ENCODE measurements at places on chromosomes 16 and 17.

DNA sequence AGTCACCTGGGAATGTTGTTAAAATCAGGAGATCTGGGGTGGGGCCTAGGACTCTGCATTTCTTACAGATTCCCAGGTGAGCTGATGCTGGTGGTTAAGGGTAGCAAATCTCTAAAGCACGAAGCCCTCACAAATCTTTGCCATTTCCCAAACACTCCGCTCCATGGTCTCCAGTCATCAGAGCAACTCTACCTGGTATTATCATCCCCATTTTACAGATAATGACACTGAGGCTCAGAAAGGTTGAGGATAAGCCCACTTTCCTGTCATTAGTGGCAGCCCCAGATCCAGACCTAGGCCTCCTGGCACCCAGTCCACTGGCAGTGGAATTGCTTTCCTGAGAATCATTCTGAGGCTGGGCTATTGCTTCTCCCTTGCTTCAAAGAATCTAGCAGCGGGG is 8.7 kb downstream of the SLC46A1 start:
- no peak for DNase-seq

DNA sequence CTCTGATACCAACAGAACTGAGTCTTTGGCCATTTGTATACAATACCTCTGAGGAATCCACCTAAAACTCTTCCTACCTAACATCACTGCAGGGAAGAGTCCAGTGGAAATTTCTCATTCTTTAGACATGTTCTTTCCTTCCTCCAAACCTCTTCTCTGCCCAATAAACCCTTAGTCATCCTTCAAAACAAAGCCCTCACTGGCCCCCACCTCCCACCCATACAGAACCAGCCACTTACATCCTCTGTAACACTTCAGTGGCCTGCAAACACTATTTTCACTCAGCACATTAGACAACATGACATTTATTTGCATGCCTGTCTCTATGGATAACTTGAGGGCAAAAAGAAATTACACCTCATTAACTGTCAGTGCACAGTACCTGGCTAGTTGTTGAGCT is 200.3 kb upstream of the NOG start:
- DNase-seq = no peak

- no peak for DNase-seq
Observed at GRCh38 chr17:68344701-68345136, 53.4 kb downstream of the ARSG start.

- DNase-seq = no peak
Observed at GRCh38 chr16:79647586-79647985, 47.0 kb upstream of the MAF start.

- peak; percentile 49 for DNase-seq
Observed at GRCh38 chr16:86392436-86393152, 117.7 kb upstream of the FOXF1 start.

DNA sequence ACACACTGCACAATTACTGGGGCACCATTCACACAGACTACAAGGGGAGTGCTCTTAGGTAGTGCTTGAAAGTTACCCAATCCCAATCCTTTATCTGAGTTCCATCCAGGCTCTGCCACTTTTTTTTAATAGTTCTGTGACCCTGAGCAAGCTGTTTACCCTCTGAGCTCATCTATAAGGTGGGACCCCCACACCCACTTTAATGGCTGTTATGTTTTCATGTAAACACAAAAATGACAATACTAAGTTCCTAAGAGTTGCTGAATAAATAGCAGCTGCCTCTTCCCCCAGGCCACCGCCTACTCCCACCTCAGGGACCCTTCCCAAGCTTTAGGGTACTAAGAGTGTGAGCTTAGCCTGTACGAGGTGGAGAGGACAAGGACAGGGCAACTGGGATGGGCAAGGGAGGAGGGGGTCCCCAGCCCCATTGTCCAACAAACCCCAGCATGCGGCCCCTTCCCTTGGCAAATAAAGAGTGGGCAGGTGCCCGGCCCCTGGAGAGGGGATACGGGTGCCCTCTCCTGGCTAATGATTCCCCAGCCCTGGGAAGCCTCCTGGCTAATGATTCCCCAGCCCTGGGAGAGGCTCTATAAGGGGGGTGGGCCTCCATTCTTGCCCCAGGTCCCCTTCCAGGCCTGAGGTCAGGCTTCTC is 14.6 kb downstream of the SLC13A2 start:
- DNase-seq = no peak

DNA sequence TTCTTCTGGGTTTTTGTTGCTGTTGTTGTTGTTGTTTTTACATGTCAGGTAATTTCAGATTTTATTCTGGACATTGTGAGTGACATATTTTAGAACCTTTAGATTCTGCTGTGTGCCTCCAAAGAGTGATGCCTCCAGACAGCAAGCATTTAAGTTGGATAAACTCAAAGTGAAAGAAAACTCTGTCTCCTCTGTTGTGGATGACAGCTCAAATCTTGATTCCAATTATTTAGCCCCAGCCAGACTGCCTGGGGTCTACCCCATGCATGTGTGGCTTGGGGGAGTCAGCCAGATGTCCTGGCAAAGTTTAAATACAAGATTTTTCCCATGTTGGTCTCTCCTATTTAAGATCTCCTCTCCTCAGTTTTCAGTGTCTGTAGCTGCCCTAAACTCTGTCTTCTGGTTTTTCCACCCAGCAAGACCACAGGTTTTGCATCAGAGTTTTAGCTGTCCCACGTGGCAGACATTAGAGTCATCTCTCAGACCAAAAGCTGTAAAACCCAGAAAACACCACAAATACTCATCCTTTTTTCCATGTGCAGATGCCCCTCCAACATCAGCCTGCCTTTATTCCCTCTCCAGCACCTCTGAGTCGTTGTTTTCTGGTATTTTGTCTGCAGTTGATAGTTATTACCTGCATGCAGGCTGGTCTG is 19.4 kb upstream of the ZNF469 start:
- DNase-seq = no peak

DNA sequence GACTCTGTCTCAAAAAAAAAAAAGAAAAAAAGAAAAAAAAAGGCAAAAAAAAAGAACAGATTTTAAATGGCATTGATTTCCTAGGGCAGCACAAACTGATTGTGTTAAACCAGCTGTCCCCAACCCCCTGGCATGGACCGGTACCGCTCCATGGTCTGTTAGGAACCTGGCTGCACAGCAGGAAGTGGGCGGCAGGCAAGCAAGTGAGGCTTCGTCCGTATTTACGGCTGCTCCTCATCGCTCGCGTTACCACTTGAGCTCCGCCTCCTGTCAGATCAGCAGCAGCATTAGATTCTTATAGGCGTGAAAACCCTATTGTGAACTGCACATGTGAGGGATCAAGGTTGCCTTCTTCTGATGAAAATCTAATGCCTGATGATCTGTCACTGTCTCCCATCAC is 26.6 kb downstream of the MGAT5B start:
- no peak for DNase-seq

DNA sequence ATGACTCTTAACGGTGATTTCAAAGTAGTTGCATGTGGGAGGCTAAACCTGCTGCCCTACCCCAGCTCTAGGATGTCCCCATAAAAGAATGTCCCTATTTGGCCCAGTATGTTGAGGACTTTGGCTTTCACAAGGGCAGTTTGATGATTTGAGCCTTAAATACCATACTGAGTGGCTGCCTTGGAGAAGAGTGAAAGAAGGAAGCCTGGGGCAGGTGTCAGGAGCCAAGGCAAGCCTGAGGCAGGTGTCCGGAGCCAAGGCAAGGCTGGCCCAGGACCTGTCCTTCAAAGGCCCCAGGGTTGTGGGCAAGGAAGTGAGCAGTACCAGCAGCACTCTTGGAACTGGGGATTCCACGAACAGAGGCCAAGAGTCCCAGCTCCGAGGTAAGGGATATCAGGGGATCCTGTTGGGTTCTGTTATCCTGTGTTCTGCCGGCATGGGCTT is 18.6 kb downstream of the ST6GALNAC2 start:
- DNase-seq = no peak

- no peak for DNase-seq
Observed at GRCh38 chr17:70109497-70109896, 34.5 kb downstream of the KCNJ16 start.

DNA sequence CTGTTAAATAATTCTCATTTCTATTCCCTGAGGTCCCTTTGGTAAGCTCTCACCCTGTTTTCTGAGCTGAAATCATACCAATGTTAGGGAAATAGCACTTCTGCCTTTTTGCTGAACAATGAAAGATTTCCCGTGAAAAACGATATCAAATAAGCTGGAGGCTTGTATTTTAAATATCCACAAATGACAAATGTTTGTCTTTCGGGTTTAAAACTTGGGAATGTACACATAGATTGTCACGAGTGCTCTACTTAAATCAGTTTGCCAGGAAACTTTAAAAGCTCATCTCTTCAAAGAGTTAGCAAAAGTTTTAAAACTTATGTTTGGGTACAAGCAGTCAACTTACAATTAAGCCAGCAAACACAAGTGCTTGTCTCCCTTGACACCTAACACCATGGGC is 393.5 kb upstream of the MON1B start:
- no peak for DNase-seq

GRCh38 chr16:86286991-86287663 is 223.2 kb upstream of the FOXF1 start:
- no peak for DNase-seq

DNA sequence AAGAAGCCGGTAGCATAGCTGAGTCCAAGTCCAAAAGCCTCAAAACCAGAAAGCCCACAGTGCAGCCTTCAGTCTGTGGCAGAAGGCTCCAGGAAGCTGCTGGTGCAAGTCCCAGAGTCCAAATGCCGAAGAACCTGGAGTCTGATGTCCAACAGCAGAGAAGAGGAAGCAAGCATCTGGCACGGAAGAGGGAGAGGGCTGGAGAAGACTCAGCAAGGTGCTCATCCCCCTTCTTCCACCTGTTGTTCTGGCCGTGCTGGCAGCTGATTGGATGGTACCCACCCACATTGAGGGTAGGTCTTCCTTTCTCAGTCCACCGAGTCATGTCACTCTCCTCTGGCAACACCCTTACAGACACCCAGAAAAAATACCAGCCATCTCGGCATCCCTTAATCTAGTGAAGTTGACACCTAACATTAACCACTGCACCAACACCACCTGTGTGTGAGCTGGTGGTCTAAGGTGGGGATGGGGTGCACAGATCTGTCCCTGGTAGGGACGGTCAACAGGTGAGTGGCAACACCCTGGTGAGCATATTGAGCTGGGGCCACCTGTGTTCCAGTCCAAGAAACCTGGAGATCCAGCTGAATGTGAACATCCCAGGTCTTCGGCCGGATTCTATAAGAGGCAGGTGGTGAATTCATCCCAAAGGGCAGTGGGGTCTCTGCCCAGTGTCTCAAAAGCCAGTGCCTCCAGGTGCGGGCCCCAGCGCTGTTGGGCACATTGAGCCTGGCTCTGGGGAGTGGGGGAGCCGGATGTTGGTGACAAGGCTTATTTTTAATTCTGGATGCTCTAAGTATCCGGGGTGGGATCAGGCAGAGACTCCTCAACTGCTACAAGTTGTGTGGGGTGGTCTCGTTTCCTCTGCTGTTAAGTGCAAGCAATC is 9.8 kb downstream of the MIEF2 start:
- no peak for DNase-seq

DNA sequence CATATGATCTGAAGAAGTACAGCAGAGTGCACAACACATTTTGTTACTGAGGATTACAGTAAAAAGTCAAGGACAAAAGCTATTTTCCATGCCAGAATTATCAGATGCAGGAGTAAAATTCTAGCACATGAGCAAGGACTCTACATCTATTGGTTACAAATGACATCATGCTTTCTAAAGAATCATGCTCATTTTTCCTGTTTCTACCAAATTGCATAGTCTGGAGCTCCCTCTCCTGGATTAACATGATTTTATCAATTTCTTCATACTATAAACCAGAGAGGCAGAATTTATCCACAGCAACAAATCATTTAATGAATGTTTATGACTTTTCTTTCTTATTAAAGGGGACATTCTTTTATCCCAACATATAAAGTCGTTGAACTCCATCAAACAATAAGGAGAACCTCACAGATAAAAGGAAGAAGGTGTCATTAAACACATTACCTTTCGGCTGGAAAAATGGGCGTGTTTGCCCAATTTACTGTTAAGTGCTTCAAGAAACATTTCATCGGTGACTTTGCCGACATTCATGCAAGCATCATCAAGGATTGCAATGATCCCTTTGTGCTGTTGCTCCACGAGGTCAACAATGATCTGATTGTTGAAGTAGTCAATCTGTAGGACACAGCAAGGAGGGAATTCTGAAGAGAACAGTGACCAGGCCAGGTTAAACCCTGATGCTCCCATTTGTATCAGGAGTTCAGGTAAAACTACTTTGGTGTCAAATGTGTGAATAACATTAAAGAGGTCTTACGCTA is 121.7 kb downstream of the MYO1D start:
- peak; percentile 62 for DNase-seq

DNA sequence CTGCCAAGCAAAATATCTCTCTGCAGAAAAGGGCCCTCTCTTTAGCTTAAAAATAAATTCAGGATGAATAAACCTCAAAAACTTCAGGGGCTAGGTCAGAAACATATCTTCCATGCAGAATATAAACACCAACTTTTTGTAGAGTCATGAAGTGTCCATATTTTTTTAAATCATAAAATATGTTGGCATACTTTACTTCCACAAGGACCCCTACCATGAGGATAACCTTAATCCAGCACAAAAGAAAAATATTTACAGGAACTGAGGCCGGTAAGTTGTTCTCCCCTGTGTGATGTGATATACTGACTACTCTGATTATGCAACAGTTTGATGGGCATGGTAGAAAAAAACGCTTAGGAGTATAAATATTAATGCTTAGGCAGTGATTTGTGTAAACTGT is 264.8 kb upstream of the CDH11 start:
- DNase-seq = peak; percentile 34

DNA sequence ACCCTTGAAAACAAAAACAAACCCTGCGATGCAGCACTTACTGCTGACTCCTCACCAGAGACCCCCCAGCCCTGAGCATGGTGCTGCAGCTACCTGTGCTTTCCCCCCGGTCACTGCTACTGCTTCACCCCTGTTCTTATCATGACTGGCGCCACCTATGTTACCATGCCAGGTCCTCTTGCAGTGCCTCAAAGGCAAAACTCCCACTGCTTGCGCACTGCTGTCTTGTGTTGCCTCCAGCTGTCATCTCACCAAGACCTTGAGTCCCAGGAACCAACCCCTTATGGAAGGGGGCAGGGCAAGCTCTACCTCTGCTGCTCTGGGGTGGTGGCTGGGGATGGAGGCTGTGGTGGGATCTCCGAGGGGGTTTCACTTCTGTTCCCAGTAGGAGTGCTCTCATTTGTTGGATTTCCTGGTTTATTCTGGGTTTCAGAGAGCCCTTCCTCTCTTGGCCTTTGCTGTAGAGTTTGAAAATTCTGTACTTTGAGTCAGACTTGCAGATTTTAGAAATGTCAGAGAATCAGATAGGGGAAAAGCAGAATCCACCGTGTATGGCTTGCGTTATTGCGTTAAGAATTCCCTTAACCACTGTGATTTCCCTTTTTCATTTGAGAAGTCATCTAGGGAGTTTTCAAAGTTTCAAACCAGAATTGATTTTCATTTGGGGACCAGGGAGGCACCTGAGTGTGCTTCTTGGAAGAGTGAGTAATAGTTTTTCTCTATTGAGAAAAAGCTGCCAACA is 96.6 kb downstream of the SPECC1 start:
- no peak for DNase-seq

Data from astrocyte (in vitro differentiated cells and primary cell).